ENCODE measurements at places on chromosomes 7 and 10. TPM values are rescaled to one million over a fixed set of nuclear protein-coding genes. Genes with fewer than 3 reads are reported as not detected.

GRCh38 chr7:95716357-95717122 lies 55.8 kb upstream of the DYNC1I1 start:
- DNase-seq, result no peak

GRCh38 chr7:33874943-33875342 lies 30.4 kb upstream of the BMPER start:
- DNase-seq, result no peak

GRCh38 chr10:103563231-103564115 lies 70.0 kb downstream of the NEURL1 start:
- no peak for DNase-seq

DNA sequence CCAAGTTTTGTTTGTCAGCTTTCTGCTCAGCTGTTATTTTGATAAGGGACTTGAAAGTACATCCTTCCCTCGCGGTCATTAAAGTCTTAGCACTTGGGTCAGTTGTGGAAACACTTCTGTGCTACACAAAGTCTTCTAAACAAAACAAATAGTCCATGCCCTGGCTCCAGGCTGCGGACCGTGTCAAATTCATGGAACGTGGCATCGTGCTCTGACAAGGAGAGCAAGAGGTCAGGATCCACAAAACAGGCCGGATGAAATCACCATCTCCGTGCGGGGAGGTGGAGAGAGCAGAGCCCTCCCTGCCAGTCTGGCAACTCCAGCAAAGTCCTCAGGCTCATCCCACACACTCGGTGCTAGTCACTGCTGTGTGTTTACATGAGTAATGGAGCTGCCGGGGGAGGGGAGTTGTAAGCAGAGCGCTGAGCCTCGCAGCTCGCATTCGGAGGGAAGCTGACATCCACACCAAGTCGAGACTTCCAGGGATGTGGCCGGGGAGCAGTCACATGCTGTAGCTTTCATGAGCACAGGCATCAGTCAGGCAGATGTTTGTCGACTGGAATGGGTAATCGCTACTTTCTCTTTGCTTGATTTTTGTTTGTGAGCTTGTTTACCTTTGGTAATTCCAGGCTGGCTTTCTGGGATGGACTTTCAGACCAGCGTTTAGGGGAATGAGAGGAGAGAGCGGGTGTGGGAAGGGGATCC lies 147.6 kb downstream of the ARID5B start:
- peak; percentile 92 for DNase-seq

DNA sequence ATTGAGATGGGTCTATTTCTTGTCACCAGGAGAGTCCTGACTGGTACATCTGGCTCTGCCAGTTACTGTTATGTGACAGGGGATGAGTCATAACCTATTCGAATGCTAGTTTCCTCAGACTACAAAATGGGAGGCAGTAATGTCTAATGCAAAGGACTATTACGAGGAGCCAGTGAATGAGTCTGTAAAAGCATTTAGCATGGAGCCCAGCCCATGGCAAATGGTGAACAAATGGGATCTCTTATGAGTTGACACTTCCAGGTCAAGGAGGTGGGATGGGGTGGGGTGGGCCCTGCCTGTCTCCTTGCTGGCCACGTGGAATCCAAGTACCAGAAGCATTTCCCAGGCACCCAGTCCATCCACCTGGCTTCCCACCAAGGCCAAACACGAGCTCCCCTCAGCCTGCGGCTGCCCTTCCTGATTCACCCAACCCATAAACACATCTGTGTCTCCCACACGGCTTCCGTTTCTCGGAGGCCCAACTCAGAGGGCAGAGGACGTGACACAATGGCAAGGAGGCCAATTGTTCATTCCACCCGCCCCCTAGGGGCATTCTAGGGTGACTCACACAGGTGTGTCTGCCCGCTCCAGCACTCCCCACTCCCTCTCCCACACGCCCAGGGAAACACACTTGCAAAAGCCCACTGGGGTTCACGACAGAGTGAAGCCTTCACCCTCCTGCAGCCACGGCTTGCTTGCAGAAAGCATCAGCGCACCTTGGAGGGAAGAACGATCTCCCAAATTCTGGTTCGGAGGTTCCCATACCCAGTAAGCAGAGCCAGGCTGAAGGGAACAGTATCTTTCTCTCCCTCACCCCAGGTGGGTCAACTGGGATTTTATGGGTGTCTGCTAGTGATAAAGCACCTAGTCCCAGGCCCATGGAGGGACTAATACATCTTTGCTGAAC lies 109.8 kb downstream of the SH3PXD2A start:
- no peak for DNase-seq

- no peak for DNase-seq
Measured at GRCh38 chr7:132504852-132505251, 71.4 kb downstream of the PLXNA4 start.

GRCh38 chr10:43037942-43038782 lies 38.7 kb upstream of the RET start:
- peak; percentile 43 for DNase-seq

ASZ1 gene
- not detected for total RNA-seq

AGAP5 gene
- total RNA-seq, result 5.2 TPM

LAMB1 gene
- 55.1 TPM for total RNA-seq

ICA1 gene
- 76.0 TPM for total RNA-seq

Data from cardiac septum (tissue), 1 donor.